Muscle of leg (tissue), 16 donors: ENCODE measurements at places on chromosomes 7 and 10. TPM values are rescaled to one million over a fixed set of nuclear protein-coding genes. Genes with fewer than 3 reads are reported as not detected.

GRCh38 chr10:102243309-102243708 is 2.0 kb upstream of the PITX3 start:
- peaks cover 25% of the 10 kb centered on the region for H3K27me3 ChIP-seq
- H3K36me3 ChIP-seq: peaks cover 6% of the 10 kb centered on the region
- H3K27ac ChIP-seq: no peak overlapping the region

- H3K4me1 ChIP-seq: peaks cover 8% of the 10 kb centered on the region
- no peaks in the 10 kb centered on the region for H3K27me3 ChIP-seq
- DNase-seq: no peak
- no peak overlapping the region for H3K4me3 ChIP-seq
- H3K27ac ChIP-seq: no peak overlapping the region
Observed at GRCh38 chr10:114520453-114520852, 116.2 kb upstream of the AFAP1L2 start.

GRCh38 chr10:60611291-60611747 is 167.0 kb upstream of the CDK1 start:
- no peak overlapping the region for H3K27ac ChIP-seq
- H3K4me3 ChIP-seq: no peak overlapping the region
- DNase-seq: no peak

DNA sequence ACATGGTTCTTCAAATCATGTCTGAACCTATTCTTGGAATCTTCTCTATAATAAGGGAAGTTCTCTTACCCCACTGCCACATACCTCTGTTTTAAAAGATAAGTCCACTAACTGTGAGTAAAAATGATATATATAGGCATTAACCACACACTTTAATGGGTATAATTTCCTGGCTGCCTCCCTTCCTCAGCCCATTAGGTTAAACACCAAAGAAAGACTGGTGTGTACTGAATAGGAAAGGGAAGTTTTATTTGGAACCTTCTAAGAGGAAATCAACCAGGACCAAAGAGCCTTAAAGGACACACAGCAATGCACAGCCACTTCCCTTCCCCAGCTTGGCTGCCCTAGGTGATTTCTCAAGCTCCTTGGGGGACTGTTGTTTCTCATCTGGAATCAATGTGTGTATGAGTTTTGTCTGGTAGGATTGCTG is 5.0 kb upstream of the WBP1L start:
- H3K4me3 ChIP-seq: no peak overlapping the region
- H3K27ac ChIP-seq: peak overlapping the region; percentile 38
- no peaks in the 10 kb centered on the region for H3K27me3 ChIP-seq
- H3K36me3 ChIP-seq: peaks cover 28% of the 10 kb centered on the region

TMEM176A gene
- total RNA-seq: 6.2 TPM

GRCh38 chr10:31207636-31208035 is 111.4 kb upstream of the ZEB1 start:
- no peak for DNase-seq
- peaks cover 24% of the 10 kb centered on the region for H3K4me1 ChIP-seq
- H3K4me3 ChIP-seq: no peak overlapping the region

GRCh38 chr10:42956045-42956444 is 120.8 kb upstream of the RET start:
- H3K4me1 ChIP-seq: peaks cover 45% of the 10 kb centered on the region
- H3K27me3 ChIP-seq: peaks cover 7% of the 10 kb centered on the region
- DNase-seq: no peak
- H3K27ac ChIP-seq: no peak overlapping the region
- H3K36me3 ChIP-seq: no peaks in the 10 kb centered on the region

GRCh38 chr7:37119296-37119860 is 329.3 kb downstream of the ELMO1 start:
- DNase-seq: no peak
- no peaks in the 10 kb centered on the region for H3K36me3 ChIP-seq
- H3K4me1 ChIP-seq: no peaks in the 10 kb centered on the region
- no peaks in the 10 kb centered on the region for H3K27me3 ChIP-seq
- H3K27ac ChIP-seq: no peak overlapping the region

GRCh38 chr10:12504628-12505027 is 155.3 kb downstream of the CAMK1D start:
- no peaks in the 10 kb centered on the region for H3K36me3 ChIP-seq
- no peak overlapping the region for H3K27ac ChIP-seq
- no peak overlapping the region for H3K4me3 ChIP-seq
- peaks cover 2% of the 10 kb centered on the region for H3K27me3 ChIP-seq
- peaks cover 23% of the 10 kb centered on the region for H3K4me1 ChIP-seq
- no peak for DNase-seq

ENTPD1 gene
- 14.9 TPM for total RNA-seq

DNA sequence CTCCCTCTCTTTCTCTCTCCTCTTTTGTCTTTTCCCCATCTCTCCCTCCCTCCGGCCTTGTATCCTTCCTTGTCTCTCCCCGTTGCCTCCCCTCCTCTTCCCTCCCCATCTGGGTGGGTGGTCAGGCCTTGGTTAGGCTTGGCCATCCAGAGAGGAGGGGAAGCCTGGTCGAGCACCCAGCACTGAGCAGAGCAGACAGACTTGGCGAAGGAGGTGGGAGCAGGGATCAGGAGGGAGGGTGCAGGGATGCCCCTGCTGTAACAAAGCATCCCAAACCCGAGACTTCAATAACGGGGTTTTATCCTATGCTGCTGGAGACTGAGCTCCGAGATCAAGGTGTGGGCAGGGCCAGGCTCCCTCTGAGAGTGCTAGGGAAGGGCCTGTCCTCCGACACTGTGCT is 97.3 kb downstream of the PAXIP1 start:
- H3K27ac ChIP-seq: no peak overlapping the region
- no peaks in the 10 kb centered on the region for H3K27me3 ChIP-seq
- no peak overlapping the region for H3K4me3 ChIP-seq
- peaks cover 3% of the 10 kb centered on the region for H3K4me1 ChIP-seq

TMEM236 gene
- 0.40 TPM for total RNA-seq

- H3K4me3 ChIP-seq: no peak overlapping the region
- H3K36me3 ChIP-seq: no peaks in the 10 kb centered on the region
Observed at GRCh38 chr7:89934101-89934500, 220.2 kb upstream of the STEAP1 start.

- no peaks in the 10 kb centered on the region for H3K36me3 ChIP-seq
- no peak for DNase-seq
- no peak overlapping the region for H3K4me3 ChIP-seq
- H3K4me1 ChIP-seq: peaks cover 4% of the 10 kb centered on the region
- no peaks in the 10 kb centered on the region for H3K27me3 ChIP-seq
Observed at GRCh38 chr10:95275726-95276366, 15.0 kb downstream of the PDLIM1 start.

DNA sequence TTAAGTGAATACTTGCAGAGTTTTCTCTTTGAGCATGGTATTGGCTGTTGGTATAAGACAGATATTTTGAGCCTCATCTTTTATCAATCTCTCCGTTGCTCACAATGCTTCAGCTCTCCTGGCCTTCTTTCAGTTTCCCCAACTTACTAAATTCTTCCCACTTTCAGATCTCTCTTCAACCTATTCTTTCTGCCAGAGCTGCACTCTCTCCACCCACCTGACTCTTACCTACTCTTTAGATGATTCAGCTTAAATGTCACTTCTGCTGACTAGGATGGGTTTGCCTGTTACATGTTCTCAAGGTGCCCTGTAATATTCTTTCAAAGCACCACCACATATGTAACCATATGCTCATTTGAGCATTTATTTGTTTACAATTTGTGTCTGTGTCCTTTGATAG is 1.6 kb downstream of the EXOSC1 start:
- DNase-seq: no peak
- no peak overlapping the region for H3K4me3 ChIP-seq
- H3K27me3 ChIP-seq: no peaks in the 10 kb centered on the region

RAPGEF5 gene
- 21.8 TPM for total RNA-seq

GIMAP8 gene
- 4.9 TPM for total RNA-seq

DNA sequence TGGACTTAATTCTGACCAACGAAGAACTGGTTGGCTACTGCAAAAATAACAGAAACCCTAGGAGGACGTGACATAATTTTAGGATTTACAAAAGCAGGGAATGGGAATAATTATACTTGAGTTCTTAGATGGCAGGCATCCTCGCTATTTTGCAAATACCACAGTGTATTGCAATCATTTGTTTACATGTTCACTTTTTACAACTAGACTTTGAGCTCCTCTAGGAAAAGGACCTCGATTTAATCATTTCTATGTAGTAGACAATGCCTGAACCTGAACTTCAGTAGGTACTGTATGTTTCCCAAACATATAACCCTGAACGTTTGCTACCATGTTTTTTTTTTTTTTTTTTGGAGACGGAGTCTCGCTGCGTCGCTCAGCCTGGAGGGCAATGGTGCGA is 137.7 kb downstream of the CNOT4 start:
- no peak for DNase-seq
- no peaks in the 10 kb centered on the region for H3K4me1 ChIP-seq
- H3K27me3 ChIP-seq: no peaks in the 10 kb centered on the region
- no peaks in the 10 kb centered on the region for H3K36me3 ChIP-seq
- H3K4me3 ChIP-seq: no peak overlapping the region

GRCh38 chr7:115910541-115911164 is 119.9 kb downstream of the TFEC start:
- peak; percentile 82 for DNase-seq
- no peaks in the 10 kb centered on the region for H3K27me3 ChIP-seq
- H3K4me3 ChIP-seq: no peak overlapping the region
- H3K36me3 ChIP-seq: no peaks in the 10 kb centered on the region
- no peak overlapping the region for H3K27ac ChIP-seq

MGAM2 gene
- under 0.01 TPM for total RNA-seq

DNA sequence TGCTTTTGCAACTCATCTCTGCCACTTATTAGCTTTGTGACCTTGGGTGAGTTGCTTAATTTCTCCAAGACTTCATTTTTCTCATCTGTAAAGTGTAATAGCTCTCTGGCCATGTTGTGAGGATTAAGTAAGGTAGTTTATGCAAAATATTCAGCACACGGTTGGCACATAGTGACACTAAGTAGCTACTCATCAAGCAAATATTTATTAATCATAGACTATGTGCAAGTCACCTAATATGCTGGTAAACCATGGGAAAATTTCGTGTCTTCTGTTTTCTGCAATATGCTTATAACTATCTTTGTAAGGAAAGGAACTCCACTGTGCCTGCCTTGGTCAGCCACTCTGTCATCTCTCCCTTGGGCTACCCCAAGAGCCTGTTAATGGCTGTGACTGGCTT is 50.3 kb upstream of the EGR2 start:
- H3K36me3 ChIP-seq: no peaks in the 10 kb centered on the region
- H3K27me3 ChIP-seq: no peaks in the 10 kb centered on the region
- H3K4me1 ChIP-seq: no peaks in the 10 kb centered on the region
- H3K27ac ChIP-seq: no peak overlapping the region
- H3K4me3 ChIP-seq: no peak overlapping the region

DNA sequence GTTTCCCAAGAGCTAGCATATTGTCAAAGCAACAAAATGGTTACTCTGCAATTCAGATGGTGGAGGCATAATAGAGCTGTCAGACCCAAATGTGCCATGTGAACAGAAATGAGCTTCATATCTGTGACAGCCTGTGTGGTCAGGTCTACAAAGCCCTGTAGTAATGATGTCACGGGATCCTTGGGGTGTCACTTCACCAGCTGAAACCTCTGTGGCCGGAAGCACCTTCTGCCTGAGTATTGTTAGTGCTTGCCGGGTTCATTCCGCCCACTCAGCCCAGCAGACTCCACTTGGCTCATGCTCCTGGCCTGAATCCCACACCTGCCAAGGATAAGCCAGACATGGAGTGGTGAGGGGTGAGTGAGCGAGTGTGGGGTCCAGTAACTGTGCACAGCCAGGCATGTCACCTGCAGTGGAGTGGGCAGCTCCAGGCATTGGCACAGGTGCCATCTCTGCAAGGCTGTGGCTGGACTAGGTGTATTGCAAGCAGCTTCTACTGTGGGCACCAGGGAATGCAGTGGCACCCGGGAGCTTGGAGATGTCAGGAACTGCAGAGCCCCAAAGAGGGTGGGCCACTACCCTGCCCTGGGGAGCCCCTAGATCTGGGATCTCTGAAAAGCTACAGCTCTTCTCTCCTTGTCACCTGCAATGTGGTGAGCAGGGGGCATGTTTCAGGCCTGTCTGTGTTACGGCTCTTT is 341.9 kb upstream of the CHRM2 start:
- H3K4me3 ChIP-seq: no peak overlapping the region
- no peak for DNase-seq
- H3K27me3 ChIP-seq: no peaks in the 10 kb centered on the region
- H3K4me1 ChIP-seq: no peaks in the 10 kb centered on the region

SEPHS1 gene
- total RNA-seq: 40.1 TPM

GRCh38 chr7:41915871-41916270 is 213.0 kb upstream of the INHBA start:
- H3K4me3 ChIP-seq: no peak overlapping the region
- H3K27me3 ChIP-seq: no peaks in the 10 kb centered on the region
- no peaks in the 10 kb centered on the region for H3K36me3 ChIP-seq
- no peak for DNase-seq
- H3K27ac ChIP-seq: no peak overlapping the region

CUL1 gene
- total RNA-seq: 40.5 TPM

CC2D2B gene
- 0.58 TPM for total RNA-seq

DYDC2 gene
- 0.04 TPM for total RNA-seq

DNA sequence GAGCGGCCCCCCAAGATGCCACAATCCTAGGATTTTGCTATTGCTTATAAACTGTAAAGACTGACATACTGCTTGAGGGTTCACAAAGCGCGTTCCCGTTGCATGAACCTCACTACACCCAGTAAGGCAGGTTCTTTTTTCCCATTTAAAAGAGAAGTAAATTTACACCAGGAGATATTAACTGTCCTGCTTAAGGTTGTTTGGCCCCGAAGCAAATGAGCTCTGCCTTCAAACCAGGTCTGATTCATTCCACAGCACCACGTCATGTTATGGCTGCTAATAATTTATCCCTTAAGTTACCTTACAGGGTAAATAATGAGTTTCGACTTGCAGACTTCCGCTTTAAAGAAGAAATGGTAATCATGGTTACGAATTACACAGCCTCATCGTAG is 559 bp upstream of the FKBP14 start:
- H3K36me3 ChIP-seq: no peaks in the 10 kb centered on the region
- peak; percentile 61 for DNase-seq
- H3K27ac ChIP-seq: peak overlapping the region; percentile 90
- H3K4me3 ChIP-seq: peak overlapping the region; percentile 65
- H3K4me1 ChIP-seq: peaks cover 10% of the 10 kb centered on the region
- no peaks in the 10 kb centered on the region for H3K27me3 ChIP-seq

DNA sequence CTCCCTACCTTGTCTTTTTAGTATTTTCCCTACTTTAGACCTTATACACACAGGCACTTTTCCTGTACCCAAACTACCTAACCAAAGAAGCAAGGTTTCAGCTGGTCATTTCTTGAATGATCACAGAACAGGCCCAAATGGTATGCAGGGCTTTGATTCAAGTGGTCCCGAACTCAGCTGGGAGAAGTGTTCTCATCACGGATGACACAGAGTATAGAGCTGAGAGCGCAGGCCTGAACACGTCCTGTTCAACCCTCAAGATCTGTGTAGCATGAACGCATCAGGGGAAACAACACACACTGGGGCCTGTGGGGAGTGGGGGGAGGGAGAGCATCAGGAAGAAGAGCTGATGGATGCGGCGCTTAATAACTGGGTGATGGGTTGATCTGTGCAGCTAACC is 318.2 kb downstream of the SFMBT2 start:
- H3K36me3 ChIP-seq: no peaks in the 10 kb centered on the region
- no peaks in the 10 kb centered on the region for H3K27me3 ChIP-seq
- DNase-seq: no peak
- no peak overlapping the region for H3K4me3 ChIP-seq
- no peak overlapping the region for H3K27ac ChIP-seq

VGF gene
- not detected for total RNA-seq

- no peak for DNase-seq
- H3K4me3 ChIP-seq: no peak overlapping the region
- no peak overlapping the region for H3K27ac ChIP-seq
- H3K4me1 ChIP-seq: peaks cover 4% of the 10 kb centered on the region
- peaks cover 27% of the 10 kb centered on the region for H3K27me3 ChIP-seq
Observed at GRCh38 chr7:49768254-49768653, 5.2 kb upstream of the VWC2 start.
